Urinary bladder (tissue), 4 donors: ENCODE measurements at places on chromosomes 5 and 9. TPM values are rescaled to one million over a fixed set of nuclear protein-coding genes. Genes with fewer than 3 reads are reported as not detected.
A peak's percentile ranks its signal among the peaks of the same experiment; 100 is the strongest.

DNA sequence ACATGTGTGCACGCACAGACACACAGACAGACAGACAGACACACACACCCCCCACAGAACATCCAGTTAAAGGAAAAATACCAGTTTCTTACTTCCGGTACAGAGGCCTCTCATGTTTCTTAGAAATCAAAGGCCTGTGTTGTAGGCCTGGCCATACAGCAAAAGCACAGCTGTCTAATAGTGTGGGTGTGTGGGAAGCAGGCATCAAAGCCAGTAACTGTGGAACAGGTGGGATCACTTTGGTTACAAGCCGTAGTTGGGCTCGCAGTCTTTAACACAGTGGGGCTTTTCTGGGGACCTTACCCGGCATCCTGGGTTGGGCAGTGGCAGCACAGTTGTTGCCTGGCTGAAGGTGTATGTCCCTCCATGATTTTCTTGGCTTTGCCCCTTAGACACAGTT, 55.2 kb downstream of the FBXL7 start:
- no peak for DNase-seq

DNA sequence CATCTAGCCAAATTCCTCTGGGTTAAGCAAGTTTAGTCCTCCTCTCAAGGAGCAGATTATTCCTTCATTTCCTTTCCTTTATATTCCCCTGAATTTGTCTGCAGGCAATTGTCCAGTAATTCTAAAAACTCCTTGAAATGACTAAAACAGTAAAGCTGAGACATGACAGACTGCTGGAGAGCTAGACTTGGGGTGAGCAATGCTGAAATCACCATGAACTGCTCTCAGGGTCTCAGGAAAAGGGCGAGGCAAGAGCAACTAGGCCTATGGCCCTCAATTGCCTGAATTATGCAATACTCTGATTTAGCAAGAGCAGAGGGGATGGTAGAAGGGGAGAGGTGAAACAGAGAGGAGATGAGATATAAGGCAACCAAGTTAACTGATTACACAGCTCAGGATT, 172.9 kb upstream of the NREP start:
- no peak for DNase-seq

GRCh38 chr5:87268126-87268969, 665 bp downstream of the RASA1 start:
- peak; percentile 43 for DNase-seq

DNA sequence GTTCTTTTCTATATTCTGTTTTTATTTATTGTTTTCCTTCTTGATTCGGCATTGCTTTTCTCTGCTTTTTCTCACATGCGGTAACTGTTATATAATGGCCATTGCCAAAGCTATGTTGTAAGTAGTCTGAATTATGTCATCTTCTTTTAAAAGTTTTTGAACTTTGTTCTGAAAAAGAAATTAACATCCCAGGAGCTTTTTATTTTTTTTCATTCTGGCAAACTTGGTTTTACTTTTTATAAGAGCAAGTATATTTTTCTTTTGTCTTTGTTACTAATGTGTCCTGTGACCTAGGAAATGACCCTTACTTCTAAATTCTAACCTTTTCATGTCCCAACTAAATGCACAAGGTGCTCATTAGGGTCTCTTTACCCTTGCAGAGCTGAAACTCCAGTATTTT, 26.7 kb upstream of the IZUMO3 start:
- DNase-seq, result no peak

DNA sequence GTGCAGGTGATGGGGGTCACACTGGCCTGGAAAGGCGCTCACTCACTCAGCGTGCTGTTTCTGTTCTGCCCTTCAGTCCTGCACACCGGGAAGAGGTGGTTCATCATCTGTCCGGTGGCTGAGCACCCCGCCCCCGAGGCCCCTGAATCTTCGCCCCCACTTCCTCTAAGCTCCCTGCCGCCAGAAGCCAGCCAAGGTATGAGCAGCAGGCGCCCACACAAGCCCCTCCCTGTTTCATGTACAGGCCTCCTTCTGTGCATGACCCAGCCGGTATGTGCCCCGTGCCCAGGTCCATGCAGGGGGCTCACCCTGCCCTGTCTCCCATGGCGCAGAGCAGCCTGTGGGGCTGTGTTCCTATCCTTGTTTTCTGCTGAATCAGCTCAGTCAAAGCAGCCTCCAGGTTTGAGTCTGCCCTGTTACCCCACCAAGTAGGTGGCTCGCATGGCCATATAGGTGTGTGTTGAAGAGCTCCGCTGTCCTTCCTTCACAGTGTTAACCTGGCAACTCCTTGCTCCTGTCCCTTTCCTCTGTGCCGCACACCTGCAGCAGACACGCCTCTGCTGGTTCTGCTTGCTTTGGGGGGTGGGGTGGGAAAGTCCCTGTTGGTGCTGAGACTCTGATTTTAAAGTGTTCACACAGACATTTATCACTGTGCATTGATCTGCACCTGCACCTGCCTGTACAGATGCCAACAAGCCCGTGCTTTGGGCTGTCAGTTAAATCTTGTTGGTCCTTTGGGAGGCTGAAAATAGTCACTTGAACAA, 84.8 kb downstream of the WNK2 start:
- DNase-seq, result no peak

DNA sequence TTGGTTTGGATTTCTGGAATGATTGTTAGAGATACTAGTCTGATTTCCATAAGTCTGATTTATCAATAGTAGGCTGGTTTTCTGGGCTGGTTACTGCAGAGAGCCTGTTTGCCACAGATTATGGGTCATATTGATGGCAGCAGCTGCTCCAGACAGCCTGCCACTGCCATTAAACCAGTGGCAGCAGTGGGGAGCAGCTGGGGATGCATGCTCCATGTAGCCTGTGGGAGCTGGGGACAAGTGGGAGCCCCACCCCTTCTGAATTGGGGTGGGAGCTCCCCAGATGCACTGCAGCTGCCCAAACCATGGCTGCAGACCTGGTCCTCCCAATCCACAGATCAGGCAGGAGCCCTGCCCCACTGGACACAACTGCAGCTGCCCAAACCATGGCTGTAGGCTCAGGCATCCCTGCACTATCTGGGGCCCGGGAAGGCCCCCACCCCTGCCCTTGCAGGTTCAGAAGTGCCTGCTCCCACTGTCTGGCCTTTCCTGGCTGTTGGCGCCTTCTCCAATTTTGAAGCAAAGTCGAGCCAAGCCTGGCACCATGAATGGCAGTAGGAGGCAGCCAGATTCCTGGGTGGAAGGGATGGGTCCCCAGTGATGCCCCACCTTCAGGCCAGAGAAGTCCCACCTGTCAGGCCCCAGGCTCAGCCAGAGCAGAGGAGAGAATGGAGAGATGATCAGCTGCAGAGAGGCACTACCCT, 402.9 kb upstream of the TYRP1 start:
- DNase-seq, result no peak

GRCh38 chr9:11686733-11687132, 1006.5 kb upstream of the TYRP1 start:
- DNase-seq, result no peak

GRCh38 chr9:134892221-134892620, 11.6 kb downstream of the FCN2 start:
- DNase-seq, result no peak

DNA sequence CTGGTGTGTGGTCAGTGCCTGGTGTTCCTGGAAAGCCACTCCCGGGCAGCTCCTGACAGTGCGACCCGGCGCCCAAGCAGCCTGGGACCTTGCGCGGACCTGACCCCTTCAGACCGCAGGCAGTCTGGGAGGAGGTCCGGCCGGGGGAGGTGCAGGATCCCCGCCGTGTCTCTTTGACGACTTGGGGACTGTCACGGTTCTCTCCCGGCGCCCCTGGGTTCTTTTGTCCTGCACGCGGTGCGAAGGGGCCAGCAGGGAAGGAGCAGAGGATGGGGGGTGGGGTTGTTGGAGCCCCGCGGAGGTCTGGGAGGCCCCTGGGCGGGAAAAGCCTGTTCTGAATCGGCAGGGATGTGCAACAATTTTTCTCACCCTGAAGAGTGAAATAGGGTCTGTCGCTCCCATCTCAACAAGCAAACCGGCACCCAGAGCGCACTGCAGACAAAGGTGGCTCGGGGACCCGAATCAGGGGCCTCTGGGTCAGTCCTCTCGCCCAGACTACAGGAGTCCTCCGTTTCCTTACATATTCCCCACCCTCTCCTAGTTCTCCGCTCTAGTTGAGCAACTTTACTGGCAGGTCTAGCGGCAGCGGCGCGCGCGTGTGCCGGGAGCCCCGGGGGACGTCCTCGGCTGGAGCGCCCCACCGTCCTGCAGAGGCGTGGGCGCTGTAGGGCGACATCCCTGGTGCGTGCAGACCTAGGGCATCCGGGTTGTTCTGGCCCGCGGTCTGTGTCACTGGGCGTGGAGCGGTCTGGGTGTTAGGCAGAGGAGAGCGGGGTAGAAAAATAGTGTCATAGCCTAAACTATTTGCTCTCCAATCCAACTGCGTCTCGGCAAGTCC, 1.2 kb downstream of the VCAN start:
- no peak for DNase-seq

GRCh38 chr5:76497986-76498717, 95.1 kb downstream of the IQGAP2 start:
- no peak for DNase-seq

GRCh38 chr5:5050801-5051200, 89.3 kb upstream of the ADAMTS16 start:
- no peak for DNase-seq

GRCh38 chr9:87642330-87643106, 83.4 kb upstream of the CTSL start:
- DNase-seq, result no peak

DNA sequence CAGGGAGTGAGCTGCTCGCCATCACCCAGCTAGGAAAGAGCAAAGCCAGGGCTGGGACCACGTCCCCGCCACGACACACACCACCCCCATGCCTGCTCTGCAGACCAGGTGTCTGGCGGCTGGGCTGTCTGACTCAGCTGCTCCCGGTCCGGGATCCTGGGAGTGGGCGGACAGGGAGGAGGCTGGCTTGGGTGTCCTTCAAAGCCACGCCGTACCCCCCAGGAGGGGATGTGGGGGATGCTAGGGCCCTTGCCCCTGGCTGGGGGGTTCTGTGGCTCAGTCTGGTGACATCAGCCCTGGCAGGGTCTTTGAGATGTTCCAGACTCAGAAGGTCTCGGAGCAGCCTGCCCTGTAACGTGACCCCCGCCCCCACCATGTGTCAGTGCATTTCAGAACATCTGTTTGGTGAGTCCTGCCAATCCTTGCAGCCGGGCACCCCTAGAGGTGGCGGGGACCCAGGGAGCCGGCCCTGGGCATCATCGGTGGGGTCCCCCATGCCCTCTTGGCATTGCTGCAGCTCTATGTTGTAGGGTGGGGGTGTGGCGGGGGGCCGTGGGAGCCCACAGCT, 62.3 kb downstream of the HMCN2 start:
- DNase-seq, result no peak

GRCh38 chr9:137381501-137382443, 41.2 kb downstream of the EXD3 start:
- DNase-seq, result no peak

GRCh38 chr5:21693591-21693990, 1159.6 kb downstream of the CDH12 start:
- DNase-seq, result no peak

DNA sequence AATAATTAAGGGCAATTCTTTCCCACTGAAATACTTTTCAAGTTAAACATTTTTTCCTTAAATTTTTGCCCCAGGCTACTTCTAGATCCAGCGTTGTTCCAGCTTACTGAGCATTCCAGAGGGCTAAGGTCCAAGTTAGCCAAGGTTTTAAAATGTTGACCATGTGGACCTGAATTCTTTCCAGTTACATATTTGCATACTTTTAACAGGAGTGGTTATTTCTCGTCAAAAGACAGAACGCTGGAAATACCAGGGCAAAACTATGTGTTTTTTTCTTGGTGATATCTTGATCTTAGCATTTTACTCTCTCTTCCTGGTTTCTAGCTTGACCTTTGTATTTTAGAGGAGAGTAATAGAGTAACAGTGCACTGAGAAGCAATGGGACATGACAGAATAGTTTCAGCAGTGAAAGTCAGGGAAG, 32.8 kb downstream of the TMC1 start:
- DNase-seq, result no peak

Gene RANBP6
- 10.8 TPM for polyA plus RNA-seq

Gene WNT8A
- polyA plus RNA-seq, result not detected

Gene RHOBTB3
- 24.0 TPM for polyA plus RNA-seq

Gene PCDHA4
- polyA plus RNA-seq, result 0.28 TPM

Gene OLFML2A
- polyA plus RNA-seq, result 36.8 TPM

Gene NTNG2
- 2.3 TPM for polyA plus RNA-seq

Gene ZFP2
- polyA plus RNA-seq, result 1.8 TPM

Gene ANKRD34B
- polyA plus RNA-seq, result not detected

Gene RNF180
- 5.6 TPM for polyA plus RNA-seq

Gene PCDHGB3
- 1.4 TPM for polyA plus RNA-seq
